NCI-H187 treated with DMSO at 0.1 percent for 48 hours (cell line): ENCODE measurements at places on chromosomes 3 and 15.

DNA sequence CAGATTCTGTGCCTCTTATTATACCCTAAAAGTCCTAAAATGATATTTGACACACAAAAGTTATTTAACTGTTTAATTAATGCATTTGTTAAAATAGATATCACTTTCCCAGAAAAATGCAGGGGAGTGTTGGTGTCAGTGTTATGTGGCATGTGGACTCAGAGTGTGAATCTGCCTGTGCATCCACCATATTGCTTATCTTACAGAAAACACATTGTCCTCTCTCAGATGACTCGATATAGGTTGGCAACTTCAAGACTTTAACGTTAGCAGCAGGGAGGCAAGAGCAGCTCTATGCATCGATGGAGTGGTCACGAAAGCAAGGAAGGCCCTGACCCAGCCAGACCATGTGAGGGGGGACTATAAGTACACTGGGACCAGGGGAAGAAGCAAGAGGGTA lies 165.4 kb upstream of the DCBLD2 start:
- DNase-seq: no peak

DNA sequence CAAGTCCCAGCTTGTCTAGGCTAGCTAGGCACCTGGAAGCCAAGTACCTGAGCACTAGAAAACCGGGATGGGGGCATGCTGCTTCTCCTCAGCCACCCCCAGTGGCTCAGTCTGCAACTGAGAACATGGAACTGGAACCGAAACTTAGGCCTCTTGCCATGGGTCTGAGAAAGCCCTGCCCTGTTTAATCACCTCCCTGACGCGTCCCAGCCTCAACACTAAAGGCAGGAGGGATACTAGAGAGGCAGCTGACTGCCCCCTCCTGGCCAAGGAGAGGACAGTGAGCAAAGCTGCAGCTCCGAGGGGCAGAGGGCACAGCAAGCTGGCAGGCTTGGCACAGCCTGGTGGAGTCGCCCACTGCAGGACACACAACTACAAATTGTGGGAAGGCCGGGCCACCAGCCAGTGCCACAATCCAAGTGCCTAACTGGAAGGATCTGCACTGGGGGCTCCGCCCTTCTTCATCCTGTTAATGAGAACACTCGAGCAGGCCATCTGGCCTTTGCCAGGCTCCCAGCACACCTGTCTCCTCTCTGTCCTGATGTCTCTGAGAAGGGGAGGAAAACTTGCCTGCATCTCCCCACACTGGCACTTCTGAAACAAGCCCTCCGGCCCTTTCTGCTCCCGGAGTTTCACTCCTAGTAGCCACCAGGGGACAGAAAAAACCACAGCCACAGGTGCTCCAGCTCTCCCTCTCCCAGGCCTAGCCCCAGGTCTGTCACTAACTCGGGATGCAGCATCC lies 53.7 kb downstream of the BDH1 start:
- DNase-seq: no peak

- no peak for DNase-seq
These were observed 39.0 kb downstream of the SHC4 start for GRCh38 chr15:48924528-48925393.

- DNase-seq: no peak
These were observed 2.6 kb downstream of the PRRT3 start for GRCh38 chr3:9949626-9950025.

DNA sequence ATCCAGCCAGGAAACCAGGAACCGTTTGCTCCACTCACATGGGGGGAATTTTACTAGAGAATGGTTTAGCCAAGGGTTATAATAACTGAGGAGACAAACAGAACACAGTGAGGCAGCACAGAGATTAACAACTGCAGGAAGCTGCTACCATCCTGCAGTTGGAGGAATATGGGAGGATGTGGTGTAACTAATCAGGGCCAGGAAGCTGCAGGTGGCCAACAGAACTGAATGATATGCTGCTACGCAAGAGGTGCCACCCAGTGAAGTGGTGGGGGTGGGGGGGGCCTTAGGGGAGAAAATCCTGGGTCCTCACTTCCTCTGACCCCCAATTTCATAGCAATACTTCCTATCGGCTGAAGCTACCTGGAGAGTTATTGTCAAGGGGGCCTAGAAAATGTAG lies 306.4 kb upstream of the STT3B start:
- DNase-seq: no peak

DNA sequence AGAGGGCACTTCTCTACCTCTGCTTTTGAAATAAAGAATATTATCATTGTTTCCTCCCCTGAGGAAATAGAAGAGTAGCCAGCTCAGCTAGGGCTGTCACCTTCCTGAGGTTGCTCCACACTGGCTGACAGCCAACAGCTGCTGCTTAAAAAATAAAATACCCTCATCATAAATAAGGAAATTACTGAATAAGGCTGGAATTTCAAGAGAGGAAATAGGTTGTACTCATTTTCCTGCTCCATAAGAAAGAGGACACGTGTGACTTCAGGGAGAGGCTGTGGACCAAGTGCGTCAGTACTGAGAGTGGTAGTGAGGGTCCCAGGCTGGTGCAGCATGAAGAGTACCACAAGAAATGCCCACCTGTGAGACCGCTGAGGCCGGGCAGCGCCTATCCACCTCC lies 8.1 kb upstream of the C2CD4B start:
- no peak for DNase-seq

DNA sequence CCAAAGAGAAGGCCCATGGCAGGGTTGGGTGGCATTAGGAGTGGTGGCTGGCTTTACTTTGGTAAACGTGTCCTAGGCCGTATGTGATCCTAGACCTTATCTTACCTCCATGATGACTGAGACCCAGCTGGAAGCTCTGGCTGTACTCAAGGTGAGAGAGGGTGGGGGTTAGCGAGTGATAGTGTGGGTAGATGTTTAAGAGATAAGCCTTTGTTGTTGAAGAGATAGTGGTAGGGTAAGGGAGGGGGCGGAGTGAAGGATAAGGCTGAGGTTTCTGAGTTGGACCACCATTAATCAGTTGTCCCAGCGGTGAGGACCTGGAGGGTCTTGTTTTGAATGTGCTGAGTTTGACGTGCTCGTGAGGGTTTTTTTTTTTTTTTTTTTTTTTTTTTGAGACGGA lies 61.5 kb upstream of the ULK4 start:
- no peak for DNase-seq

DNA sequence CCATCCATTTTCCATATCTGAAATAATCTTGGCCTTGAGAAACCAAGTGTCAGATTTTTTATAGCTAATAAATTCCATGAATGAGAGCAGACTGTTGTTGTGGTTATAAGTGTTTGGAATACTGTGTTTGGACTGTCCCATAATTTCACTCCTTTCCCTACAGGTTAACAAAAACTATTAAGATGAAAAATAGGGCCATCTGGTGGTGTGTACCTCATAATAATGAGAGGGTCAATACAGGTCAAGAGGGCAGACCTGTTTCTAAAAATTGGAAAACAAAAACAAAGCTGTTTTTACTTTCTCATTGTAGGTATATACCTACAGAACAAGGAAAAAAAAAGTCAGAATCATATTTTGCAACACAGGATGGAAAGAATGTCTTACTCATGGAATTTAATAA lies 553.8 kb upstream of the SGO1 start:
- no peak for DNase-seq

DNA sequence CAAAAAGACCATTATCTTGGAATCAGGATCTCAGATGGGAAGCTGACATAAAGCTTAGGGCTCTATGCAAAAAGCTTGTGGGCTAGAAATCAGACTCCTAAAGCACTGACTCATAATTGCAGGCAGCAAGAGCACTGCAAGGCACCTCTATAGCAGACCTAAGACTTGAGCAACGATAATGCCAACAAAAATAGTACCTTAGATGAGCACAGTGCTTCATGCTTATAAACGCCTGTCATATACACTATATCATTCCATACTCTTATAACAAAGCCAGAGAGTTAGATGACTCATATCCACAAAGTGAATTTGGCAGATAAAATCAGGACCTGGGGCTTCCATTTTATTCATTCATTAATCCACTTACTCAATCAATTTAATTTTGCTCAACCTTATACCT lies 560.8 kb downstream of the MCTP2 start:
- DNase-seq: no peak
